T follicular helper cell (primary cell): ENCODE measurements at places on chromosomes 11 and 22.

GRCh38 chr11:115462004-115462541 lies 42.1 kb downstream of the CADM1 start:
- DNase-seq: no peak

DNA sequence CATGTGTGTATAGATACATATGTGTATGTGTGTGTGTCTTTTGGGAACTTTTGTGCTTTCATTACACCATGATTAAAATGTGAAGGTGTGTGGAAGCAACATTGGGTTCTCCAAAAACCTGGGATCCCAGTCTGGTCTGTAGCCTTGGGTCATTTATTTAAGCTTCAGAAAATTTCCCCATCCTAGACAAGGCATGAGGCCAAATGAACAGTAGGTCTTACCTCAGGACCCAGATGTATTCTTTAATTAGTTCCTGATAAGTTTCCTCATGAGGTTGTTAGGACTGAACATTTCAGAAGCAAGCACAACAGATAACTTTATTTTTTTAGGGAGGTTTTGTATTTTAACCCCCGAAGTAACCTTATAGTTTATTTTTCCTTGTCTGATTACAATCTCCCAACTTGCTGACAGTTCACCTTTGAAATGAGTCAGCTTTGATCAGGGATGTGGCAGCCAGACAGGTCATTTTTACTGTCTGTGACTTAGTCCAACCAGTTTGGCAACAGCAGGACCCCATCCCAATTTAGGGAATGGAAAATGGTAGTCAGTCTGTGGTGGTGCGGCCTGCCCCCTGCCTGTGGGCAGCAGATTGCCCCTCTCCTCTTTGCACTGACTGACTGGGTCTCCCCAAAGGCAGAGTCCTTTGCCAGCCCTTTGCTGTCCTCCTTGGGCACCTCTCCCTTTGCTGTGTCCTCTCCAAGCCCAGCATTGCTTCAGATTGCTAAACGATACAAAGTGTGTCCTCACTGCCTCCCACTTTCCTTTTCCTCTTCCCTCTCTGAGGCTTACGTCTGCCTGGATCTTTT lies 88.3 kb downstream of the NAV2 start:
- no peak for DNase-seq

- no peak for DNase-seq
Observed at GRCh38 chr22:43553451-43554258, 141.8 kb downstream of the MPPED1 start.

DNA sequence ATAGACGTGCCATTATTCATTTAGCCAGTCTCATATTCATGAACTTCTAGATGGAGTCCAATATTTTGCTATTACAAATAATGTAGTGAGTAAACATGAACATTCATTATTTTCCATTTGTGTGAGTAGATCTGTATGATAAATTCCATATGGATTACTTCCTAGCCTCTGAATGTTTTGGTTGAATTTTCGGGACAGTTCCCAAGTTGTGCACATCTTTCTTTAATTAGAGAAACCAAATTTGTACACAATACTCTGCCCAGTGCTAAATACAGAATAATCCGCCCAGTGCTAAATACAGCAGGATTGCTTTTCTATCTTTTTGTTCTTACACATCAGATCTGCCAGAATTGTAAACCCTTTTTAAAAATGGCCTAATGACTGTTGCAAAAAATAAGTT lies 17.1 kb upstream of the APLP2 start:
- no peak for DNase-seq

DNA sequence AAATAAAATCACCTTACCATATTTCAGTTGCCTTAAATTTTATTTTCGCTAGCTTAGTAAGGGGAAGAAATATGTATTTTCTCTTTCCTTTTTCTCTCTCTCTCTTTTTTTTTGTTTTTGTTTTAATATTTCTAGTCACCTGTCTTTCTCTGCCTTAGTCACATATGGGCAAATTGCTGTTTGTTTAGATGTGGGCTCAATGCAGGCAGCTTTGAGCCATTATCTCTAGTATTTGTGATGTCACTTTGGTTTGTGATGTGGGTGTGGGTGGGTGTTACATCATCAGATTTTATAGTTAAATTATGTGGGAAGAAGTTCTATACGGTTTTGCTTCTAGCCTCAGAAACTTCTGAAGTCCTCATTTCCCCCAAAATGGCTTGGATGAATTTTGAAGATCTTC lies at the start of gene C22orf31:
Gene C22orf31, minus strand, starts transcription at position 59 of the 400 bp plus-strand sequence. Its CDS starts 39 bp downstream, at position 20.
- no peak for DNase-seq

GRCh38 chr11:7523416-7524210 lies 9.8 kb downstream of the PPFIBP2 start:
- no peak for DNase-seq

DNA sequence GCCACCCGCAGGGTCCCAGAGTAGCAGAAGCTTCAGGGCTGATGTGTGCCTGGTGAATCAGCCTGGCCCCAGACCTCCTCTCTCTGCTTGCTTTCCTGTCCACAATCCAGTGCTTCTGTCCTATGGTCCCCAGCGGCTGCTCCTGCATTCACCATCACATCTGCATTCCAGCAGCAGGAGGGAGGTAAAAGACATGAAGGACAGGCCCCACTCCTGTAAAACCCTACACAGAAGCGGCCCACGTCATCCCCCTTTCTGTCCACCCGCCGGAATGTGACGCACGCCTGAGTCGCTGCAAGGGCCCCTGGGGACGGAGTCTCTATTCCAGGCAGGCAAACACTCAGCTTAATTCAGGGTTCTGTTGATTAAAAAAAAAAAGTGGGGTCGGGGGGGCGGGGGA lies 58.3 kb downstream of the CDKN1C start:
- no peak for DNase-seq

DNA sequence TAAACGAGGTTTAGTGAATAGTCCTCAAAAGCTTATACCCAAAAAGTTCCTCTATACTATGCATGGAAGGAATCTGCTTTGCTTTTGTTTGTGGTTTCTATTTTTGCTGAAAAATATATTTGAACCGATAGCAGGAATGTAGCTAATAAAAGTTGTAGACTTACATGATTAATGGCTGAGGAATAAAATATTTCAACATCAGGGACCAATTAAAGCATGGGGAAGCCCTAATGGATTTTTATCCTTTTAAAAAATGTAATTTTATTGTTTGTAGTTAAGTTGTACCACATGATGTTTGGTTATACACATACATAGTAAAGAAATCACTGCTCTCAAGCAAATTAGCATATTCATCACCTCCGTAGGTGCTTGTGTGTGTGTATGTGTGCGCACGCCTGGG lies 295.3 kb upstream of the CNTN5 start:
- DNase-seq: no peak

- no peak for DNase-seq
Observed at GRCh38 chr22:46105494-46106278, 44.6 kb upstream of the PPARA start.

DNA sequence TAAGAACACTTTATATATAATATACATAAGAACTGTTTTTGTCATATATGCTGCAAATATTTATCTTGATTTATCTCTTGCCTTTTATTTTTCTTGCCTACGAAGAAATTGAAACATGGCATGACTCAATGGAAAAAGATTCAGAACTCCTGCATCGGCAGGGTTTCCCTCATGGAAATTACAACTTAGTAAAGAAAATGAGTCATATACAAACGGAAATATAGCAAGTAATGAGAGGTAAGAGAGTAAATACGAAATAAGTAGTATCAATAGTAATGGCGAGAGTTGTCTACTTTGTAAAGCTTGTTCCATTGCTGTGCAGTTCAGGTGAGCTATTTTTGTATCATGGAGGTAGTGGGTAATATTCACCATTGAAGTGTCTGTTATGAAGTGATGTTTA lies 350.4 kb downstream of the DDX10 start:
- no peak for DNase-seq

DNA sequence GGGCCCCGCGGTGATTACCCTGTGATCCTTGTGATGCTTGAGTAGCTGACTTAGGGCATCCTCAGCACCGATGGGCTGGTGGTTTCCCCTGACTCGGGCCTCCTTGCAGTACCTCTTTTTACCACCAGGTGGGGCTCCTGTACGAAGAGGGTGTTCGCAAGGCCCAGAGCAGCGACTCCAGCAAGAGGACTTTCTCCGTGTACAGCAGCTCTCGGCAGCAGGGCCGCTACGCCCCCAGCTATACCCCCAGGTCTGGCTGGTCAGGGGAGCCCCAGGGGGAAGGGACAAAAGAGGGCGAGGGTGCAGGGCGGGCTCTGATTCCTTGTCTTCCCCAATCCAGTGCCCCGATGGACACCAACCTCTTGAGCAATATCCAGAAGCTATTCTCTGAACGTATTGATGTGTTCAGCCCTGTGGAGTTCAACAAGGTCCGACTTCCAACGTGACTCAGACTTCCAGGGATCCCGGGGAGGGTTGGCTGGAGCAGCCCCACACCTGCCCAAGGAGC lies 1.3 kb upstream of the TM7SF2 start:
- DNase-seq: peak; percentile 93

GRCh38 chr22:17845790-17846189 lies 71.5 kb upstream of the BID start:
- no peak for DNase-seq

- DNase-seq: no peak
Observed at GRCh38 chr11:1153951-1154493, 3.7 kb upstream of the MUC5AC start.

DNA sequence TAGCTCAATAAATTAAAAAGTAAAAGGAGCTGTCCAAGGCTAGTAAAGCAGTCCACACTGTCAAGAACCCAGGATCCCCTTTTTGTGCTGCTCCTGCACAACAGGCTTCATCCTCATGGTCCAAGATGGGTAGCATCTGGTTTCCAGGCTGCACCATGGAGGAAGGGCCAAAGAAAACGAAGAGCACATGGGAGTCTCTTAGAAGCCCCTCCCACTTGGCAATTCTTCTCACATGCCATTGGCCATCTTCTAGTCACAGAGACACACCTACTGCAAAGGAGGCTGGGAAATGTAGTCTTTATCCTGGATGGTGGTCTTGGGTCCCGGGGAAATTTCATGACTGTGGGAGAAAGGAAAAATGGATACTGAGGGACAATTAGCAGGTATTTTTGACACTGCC lies 37.8 kb downstream of the PRR5L start:
- no peak for DNase-seq

- DNase-seq: no peak
Observed at GRCh38 chr22:22078329-22078728, 95.7 kb upstream of the TOP3B start.

- no peak for DNase-seq
Observed at GRCh38 chr11:128881221-128881620, 9.9 kb upstream of the KCNJ5 start.

DNA sequence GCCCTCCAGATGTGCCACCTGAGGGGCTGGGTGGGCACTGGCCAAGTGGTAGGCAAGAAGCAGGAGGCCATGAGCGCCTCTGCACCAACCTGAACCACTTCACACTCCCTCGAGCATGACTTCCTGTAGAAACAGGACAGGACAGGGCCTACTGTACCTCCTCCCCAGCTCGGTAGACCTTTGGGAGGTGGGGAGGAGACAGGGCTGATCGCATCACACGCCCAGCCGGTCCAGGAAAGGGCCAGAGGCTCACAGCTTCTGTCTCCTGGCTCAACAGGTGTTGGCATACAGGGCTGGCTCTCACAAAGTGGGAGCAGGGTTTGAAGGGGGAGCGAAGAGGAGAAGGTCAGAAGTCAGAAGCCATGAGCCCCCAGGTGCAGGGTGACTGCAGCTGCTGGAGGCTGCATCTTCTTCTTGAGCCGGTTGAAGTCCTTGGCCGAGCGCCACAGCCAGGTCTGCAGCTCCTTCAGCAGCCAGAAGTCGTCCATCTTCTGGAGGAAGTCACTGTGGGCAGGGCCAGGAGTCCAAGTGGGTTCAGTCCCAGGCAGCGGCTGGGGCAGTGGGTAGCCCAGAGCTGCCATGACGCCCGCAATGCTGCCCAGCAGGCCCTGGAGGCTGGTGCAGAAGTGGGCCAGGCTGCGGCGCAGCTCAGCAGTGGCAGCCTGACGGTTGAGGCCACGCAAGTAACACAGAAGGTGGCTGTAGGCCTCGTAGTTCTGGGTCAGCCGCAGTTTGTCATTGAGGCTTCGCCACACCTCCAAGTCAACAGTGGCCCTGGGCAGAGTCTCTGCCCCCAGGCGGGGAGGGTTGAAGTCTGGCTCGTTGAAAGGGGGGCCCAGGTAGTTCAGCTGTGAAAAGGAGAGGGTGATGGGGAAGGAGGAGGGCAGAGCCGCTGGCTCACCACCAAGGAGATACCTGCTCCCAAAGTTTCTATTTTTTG lies 8.3 kb downstream of the CLCF1 start:
- DNase-seq: no peak

- DNase-seq: no peak
Observed at GRCh38 chr22:44642096-44642644, 59.8 kb upstream of the PRR5 start.

DNA sequence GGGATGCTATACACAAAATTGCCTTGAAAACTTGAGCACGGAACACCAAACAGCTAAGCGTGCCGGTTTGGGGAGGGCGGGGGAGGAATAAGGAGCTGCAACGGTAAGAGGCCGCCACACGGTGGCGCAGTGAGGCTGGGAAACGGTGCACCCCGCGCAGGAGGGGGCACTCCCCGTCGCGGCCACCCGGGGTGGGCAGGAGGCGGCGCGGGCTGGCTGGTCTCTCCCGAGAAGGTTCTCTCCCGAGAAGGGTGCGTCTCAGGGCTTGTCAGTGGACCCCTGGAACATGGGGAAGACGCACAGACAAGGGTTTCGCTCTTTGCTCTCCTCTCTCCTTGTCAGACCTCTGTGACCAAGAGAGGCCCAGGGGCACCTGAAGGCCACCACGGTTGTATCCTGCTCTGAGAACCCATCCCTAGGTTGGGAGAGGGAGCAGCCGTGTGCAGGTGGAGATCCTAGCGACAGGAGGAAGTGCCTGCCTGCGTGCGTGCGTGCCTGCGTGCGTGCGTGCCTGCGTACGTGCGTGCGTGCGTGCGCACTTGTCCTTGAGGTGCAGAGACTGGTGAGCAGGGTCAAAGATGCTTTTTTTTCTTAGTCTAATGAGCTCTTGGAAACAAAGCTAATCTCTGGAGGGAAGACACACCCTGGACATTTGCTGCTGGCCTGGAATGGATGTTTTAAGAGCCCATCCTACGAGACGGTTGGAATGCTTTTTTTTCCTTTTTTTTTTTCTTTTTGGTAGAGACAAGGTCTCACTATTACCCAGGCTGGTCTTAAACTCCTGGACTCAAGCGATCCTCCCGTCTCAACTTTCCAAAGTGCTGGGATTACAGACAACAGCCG lies 18.1 kb upstream of the JAM3 start:
- DNase-seq: peak; percentile 59

- DNase-seq: no peak
Observed at GRCh38 chr11:110294509-110294908, 1.9 kb downstream of the RDX start.

DNA sequence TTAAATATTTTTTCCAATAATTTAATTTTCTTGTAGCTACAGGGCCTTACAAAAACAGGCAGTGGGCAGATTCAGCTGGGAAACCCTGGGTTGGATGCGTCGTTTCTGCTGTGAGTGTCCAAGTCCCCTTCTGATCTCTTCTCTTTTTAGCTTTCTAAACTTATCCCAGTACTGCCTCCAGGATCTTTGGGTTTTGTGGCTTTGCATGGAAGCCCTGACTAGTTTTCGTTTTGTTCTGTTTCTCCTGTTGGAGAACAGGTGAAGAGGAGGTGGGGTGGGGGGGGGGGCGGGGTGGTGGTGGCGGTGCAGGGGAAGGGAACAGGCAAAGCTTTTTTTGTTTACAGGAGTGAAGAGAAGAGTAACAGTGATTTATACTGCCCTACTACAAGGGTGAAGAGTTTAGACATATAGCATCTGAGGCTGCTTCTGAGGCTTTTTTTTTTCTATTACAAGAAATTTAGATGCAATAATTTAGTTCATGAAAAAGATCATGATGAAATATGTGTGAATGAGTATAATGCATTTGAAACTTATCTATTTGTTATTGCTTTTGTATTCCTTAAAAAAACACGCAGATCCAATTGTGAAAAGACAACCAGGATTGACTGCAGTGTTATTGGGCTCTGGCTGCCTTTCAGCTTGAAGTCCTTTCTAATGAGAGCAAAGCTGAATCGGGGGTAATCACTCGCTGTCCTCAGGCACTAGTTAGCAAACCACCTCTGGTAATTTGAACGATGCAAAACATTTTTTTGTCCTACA lies 142.9 kb downstream of the NCAM1 start:
- no peak for DNase-seq
